Esophagus squamous epithelium (tissue), 5 donors: ENCODE measurements at places on chromosomes 7 and 10.

- DNase-seq, result no peak
Observed at GRCh38 chr10:52741851-52742250, 30.7 kb downstream of the MBL2 start.

DNA sequence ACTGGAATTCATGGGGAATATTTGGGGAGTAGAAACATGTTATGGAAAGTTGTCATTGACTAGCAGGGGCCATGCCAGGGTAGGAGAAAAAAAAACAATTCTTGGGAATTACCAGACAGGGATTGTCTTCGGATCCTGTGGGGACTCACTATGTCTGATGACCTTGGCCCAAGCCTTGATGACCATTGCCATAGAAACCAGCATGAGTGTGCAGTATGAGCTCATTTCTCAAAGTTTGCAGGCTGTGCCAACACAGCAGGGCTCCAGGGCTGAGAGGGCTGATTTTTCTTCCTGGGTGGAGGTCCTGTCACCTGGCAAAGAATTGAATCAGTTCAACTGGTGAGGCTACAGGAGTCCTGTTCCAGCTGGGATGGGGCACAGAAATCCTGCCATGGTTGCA lies 198.3 kb downstream of the ADRA2A start:
- no peak for DNase-seq

DNA sequence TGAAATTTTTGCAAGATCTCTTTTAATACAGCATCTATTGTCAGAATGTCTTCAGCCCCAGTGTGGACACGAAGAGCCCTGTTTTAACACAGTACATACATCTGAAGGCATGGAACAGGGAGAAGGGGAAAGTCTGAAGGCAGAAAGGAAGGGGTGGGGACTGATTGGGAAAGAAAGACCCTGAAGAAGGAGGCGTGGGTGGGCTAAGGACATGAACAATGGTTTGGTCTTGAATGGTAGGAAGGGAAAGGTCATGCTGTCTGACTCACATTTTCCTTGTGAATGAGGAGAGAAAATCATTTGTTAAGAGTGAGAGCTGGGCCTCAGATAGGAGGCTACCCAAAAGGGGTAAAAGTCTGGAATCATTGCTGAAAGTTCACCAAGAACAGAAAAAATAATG lies 297.1 kb downstream of the GALNT17 start:
- DNase-seq, result no peak

DNA sequence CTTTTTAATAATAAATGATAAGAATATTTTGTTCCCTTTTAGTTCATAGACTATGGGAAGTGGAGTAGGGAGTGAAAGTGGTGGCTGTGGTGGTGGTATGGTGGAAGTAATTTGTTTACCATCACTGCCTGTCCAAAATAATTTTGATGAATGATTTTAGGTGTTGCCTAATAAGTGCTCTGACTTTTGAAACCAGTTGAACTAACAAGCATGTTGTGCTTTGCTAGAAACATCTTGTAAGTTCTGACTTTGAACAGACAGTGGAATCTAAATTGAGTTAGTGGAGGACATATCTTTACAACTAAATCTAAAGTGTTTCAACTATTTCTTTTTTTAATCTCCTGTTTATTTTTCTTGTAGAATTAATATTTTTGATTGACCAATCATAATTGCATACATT lies 49.7 kb downstream of the ZEB1 start:
- DNase-seq, result no peak

GRCh38 chr10:86553213-86553612 lies 31.6 kb upstream of the WAPL start:
- DNase-seq, result no peak

GRCh38 chr7:97667359-97667758 lies 64.5 kb upstream of the TAC1 start:
- no peak for DNase-seq

DNA sequence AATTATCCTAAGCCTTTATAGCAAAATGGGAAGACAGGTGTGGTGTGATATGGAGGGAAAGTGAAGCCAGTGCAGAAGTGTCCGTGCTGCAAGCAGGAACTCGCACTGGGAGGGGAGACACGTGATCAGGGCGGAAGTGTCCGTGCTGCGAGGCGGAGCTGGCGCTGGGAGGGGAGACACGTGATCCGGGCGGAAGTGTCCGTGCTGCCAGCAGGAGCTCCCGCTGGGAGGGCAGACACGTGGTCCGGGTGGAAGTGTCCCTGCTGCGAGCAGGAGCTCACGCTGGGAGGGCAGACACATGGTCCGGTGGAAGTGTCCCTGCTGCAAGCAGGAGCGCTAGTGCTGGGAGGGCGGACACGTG lies 40.5 kb upstream of the PRKAR1B start:
- no peak for DNase-seq

DNA sequence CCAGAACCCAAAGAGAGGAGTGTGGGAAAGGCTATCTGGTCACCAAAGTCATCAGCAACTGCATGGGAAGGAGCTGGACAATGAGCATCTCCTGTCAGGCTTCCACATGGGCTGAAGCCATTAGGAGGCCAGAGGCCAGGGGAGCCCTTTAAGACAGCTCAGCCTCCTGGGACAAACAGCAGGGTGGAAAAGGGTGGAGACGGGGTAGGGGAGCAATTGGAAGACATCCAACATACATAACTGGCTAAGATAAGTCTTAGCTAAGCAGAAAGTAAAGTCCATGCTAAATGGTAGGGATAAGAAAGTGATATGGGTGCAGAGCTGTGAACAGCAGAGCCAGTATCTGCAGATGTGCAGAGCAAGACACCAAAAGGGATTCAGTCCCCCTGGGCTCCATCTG lies 1.5 kb upstream of the OAT start:
- DNase-seq, result no peak

DNA sequence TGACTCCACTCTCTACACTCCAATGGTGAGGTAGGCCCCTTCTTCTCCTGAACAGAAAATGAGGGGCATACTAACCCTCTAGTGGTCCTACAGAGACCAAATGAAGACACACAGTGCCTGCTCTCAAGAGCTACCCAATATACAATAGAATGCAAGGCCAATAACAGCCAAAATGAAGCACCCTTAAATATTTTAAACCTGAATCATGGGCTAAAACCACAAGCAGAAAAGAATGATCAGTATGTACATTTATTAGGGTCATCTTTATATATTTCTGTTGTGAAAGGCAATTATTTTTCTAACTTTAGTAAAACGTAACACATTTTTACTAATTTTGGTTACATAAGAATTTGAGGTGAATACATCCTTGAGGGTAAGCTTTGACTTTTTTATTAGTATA lies 49.9 kb upstream of the COL1A2 start:
- no peak for DNase-seq

- DNase-seq, result no peak
Observed at GRCh38 chr10:20963721-20964595, 66.8 kb upstream of the NEBL start.

GRCh38 chr10:50605269-50605950 lies 18.3 kb downstream of the SGMS1 start:
- DNase-seq, result no peak

- no peak for DNase-seq
Observed at GRCh38 chr7:34727464-34727995, 69.5 kb downstream of the NPSR1 start.
